ENCODE measurements at places on chromosomes 12 and 14.

DNA sequence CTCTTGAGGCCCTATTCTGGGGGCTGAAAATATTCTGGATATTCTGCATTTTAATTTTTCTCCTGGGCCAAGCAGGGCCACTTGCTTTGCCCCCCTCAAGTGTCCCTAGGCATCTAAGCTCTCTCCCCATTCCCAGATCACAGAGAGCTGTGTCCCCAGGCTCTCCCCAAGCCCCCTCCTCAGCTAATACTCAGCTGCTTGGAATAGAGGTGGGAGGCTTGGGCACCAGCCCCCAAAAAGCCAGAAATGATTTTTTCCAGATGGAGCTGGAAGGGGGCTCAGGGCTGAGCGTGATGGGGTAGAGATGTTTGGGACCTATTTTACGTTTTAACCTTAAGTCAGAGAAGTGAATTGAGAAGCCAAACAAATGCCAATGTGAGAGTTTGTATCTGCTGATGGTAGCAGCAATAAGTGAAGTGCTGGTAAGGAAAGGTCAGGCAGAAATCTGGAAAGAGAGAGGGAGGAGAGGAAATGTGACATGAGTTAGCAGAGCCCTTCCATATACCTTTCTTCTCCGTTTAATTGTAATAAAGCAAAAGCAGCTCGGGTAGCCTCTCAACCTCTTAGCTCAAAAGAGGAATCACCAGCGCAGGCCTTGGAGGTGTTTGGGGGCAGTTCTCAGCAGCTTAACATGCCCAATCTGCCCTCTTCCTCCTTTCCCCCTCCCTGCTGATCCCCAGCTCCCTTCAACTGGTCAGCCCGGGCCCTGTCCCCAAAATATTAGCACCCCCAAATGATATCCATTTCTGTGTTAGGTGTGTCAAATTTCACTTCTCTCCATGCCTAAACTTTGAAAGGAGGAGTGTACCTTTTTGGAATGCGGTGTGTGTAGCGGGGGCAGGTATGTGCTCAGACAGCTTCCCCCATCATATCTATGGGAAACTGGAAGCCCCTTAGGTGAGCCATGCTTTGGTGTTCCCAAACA is 5.0 kb upstream of the HOXC6 start:
- no peak for DNase-seq

DNA sequence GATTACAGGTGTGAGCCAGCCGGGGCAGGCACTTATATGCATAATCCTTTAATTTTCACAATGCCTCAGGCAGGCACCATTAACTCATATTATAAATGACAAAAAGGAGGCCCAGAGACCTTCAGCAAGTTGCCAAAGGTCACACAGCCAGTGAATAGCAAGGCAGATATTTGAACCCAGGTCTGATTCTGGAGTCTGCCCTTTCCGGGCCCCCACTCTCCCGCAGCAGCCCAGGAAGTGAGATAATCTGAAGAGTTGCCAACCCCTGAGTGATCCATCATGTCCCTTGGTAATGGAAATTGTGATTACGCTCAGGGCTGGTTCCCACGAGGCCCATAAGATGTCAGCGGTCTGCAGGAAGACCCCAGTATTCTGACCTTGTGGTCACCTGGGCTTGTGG is 95.3 kb upstream of the MED13L start:
- DNase-seq, result no peak

GRCh38 chr12:122137681-122138080 is 36.3 kb downstream of the IL31 start:
- peak; percentile 77 for DNase-seq

GRCh38 chr14:35161231-35161630 is 38.9 kb downstream of the PRORP start:
- DNase-seq, result no peak

DNA sequence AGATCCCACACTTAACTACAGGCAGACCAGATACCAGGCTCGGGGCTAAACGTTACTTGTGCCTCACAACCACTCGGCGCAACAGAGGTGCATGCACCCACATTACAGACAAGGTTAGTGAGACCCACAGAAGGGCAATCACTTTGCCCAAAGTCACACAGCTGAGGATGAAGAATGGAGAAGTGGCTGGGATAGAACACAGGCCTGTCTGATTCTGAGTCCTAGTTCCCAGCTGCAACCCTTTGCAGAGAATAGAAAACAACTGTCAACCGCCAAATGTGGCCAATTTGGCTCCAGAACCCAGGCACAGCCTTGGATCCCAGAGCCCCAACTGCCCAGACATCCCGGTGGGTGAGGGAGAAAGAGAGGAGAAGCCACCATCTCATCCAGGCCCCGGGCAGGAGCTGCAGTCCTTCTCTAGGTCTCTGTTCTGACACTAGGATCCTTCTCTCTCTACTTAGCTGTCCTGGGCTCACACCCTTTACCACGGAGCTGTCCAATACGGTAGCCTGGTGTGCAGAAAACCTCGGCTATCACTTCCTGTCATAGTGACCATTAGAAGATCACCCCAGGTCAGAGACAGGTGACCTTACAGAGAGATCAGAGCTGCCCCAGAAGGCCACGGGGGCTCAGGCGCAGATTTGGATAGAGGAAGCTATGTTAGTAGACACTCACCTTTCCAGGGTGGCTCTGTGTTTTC is 59.1 kb downstream of the FAM222A start:
- no peak for DNase-seq

- DNase-seq, result no peak
Measured at GRCh38 chr12:121579190-121579791, 1.5 kb downstream of the KDM2B start.

DNA sequence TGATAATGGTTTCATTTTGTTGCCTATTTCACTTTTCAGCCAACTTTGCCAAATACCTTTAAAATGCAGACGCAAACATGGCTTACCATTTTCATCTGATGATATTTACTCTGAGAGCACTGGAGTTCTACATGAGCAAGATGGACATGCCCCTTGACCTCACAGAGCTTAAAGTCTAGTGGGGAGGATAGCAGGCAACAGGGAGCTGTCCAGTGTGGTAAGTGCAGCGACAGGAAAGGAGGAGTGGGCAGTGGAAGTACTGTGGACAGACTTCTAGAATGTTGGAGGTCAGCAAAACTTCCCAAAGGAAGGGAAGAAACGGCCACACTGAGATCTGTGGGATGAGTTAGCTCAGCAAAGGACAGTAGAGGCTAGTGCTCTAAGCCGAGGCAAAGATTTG is 25.3 kb downstream of the LRIG3 start:
- DNase-seq, result no peak

- no peak for DNase-seq
Measured at GRCh38 chr14:95313707-95314106, 6.0 kb downstream of the CLMN start.

- no peak for DNase-seq
Measured at GRCh38 chr14:55077170-55078151, 26.0 kb downstream of the MAPK1IP1L start.

- DNase-seq, result no peak
Measured at GRCh38 chr14:50844391-50844790, 13.4 kb upstream of the NIN start.

GRCh38 chr12:41566703-41567102 is 378.6 kb downstream of the PDZRN4 start:
- DNase-seq, result no peak

GRCh38 chr12:129119537-129119936 is 266.3 kb downstream of the GLT1D1 start:
- DNase-seq, result no peak

DNA sequence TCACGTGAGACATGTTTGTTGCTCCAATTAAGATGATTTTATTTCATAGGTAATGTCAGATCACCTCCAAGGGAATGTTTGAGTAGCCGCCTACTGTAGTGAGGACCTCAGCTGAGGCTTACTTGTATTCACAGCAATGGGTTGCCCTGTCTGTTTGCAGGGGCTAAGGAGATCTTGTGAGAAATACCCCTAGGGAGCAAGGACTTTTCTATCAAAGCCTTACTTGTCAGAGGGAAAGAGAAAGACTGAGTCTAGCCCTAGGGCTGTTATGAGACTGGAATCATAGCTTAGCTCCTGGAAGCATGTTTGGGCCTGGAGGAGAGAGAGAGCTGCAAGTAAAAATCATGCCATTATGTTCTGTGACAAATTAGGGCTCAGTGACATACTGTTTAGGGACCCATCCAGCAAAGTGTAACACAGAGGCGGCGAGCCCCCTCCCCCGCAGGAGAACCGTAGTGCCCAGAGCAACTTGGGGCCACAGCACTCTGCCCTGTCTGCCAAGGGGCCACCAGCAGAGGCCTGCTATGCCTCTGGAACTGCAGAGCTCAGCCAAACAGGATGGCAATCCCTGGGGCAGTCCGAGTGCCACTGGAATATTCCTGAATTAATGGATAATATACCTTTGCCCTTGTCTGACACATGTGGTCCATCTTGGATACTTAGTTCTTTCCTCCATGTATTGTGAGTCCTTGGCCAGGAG is 178.8 kb downstream of the DACT1 start:
- DNase-seq, result no peak

DNA sequence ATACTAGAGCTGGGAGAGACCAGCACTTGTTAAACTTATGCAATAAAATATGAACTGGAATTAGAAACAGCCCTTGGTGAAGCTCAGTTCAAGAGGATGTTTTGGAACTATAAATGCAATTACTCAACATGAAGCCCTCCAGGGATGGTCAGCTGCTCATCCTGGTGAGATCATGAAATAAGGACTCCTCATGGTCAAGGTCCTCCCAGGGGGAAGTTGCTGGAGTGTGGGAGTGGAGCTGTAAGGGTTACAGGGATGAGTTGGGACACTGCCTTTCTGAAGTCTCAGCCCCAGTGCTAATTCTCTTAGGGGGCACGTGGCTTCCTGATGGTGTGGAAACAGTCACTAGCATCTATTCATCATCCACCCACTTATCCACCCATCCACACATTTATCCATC is 301.7 kb upstream of the SFSWAP start:
- no peak for DNase-seq

GRCh38 chr12:103273645-103274044 is 222.1 kb downstream of the C12orf42 start:
- DNase-seq, result peak; percentile 65

DNA sequence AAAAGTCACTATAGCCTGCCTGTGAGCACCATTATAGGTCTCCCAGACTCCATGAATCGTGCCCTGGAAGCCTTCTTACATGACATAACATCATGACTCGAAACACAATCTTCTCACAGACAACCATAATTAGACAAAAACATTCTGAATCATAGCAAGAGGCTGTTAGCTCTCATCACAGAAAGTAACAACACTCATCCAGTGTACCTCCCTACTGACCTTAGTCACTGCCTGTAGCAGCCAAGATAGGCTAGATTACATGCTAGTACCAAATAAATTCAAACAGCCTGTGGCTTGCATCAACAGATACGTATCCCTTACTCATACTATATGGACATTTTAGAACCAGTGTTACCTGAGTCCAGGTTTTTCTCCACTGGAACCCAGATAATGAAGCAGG is 663.8 kb upstream of the FOXG1 start:
- no peak for DNase-seq

DNA sequence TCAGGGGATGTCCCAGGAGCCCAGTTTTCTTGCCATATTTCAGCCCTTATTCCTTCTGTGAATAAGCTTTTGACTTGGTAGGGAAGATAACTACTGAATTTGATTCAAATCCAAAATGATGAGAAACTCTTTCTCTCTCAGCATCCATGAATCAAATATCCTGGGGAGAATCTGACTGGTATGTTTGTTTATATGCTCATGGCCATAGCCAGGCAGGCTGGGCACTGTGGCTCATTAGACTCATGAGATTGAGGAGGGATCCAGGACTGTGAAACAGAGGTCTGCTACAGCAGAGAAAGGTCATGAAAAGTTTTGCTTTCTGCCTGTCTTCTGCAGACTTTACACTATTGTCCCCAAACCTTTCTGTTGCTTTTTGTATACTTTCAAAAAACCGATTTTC is 346.4 kb upstream of the ATP2B1 start:
- no peak for DNase-seq

DNA sequence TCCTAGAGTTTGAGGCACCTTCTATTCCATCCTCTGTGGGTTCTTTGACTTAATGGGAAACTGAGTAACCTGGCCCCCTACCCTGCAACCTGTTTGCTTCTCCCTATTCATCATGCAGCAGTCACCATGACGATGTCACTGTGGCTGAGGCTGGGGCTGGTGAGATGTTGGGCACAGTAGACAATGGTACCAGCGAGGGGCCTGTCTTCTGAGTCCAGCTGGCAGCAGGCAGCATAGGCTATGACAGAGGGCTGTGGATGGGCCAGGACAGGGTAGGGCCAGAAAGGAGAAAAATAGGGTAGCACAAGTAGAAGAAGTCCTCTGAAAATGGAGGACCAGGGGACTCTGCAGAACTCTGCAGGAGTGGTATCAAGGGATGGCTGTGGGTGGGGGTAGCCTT is 2.0 kb downstream of the CIROP start:
- no peak for DNase-seq

- DNase-seq, result peak; percentile 69
Measured at GRCh38 chr12:98998697-98999299, 353.7 kb downstream of the APAF1 start.

- DNase-seq, result no peak
Measured at GRCh38 chr12:53046655-53047220, 3.1 kb upstream of the TNS2 start.

DNA sequence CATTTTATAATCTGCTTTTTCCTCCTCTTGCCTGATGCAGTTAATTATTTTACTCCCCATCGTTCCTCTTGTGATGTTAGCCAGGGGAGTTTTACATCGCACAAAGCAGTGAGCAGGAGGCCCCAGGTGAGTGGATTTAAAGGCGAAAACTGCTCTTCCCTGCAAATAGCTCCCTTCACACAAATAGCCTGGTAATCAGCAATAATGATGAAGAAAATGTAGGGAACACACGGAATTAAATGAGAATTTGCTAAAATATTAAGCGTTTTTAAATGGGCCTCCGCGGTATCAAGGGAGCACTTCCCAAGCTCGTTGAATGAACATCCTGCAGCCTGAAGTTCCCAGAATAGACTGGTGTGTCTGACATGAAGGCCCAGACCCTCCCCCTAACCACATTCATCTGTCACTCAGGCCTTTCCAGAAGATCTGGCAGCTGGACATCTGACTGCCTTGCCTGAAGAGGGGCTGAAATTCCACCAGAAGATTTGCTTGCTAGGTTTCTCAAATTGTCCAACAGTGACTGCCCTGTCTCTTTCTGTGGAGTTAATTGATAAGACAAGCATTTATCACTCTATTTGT is 127.2 kb downstream of the CCDC60 start:
- DNase-seq, result no peak

DNA sequence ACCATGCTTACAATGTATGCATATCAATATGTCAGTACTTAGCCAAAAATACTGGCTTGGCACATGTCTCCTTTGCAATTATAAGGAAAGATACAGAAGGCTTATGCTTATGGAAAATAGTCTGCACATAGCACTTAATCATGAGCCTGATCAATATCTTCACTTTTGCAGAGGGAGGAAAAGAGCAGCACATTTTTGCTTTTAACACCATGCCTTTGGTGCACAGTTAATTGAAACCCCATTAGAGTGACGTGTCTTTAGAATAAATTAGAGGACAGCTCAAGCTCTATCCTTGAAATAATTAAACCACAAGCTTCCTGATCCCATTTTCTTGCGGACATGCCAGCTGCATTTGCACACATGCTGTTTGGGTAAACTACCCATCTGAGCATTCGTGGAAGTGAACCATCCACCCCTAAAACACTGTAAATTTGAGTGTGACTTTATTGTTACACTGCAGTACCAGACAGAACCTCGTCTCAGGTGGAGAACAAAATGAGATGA is 839.9 kb upstream of the MGAT4C start:
- no peak for DNase-seq
